GOT3 (cell line): ENCODE measurements at places on chromosomes 1 and 21.

DNA sequence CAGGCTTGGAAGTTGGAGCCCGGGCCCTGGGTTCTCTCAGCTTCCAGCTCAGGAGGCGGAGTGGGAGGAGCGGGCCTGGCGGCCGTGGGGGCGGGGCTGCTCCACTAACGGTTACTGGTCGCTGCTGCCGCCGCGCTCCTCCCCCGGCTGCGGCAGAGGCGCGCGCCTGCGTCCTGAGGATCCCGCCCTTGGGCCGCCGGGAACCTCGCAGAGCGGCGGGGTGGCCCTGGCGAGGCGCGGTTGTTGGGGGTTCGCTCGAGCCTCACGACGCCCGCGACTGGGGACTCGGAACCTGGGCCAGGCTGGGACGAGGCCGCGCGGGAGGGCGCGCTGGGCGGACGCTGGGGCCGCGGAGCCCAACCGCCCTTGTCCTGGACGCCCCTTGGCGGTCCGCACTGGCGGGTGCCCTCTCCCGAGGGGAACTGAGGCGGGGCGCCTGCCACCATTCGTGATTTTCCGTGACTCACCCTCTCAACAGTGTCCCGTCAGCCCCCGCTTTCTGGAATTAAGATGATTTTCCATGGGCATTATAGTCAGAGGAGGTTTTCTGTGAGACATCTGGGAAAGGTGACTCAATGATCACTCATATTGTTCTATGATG, 34.1 kb downstream of the OR2G3 start:
- DNase-seq: no peak

DNA sequence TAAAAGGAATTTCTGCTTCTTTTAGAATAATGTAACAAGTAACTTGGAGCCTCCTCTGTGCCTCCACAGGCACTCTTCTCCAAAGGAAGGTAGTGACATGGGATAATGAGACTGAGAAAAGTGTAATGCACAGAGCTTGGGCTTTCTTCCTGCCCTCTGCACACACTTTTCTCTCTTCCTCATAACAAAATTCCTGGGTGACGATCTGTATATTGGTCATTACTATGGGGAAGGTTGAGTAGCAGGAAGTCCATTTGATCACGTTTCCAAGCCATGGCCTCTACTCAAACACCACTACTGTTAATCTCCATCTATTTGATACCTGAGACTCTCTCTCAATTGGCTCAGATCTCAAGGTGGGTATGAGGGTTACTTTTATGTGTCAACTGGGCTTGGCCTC, 113.9 kb downstream of the GRIK1 start:
- DNase-seq: no peak

- no peak for DNase-seq
These were observed 112.8 kb upstream of the ADAMTS5 start for GRCh38 chr21:27079636-27080240.

- no peak for DNase-seq
These were observed 88.9 kb downstream of the CD58 start for GRCh38 chr1:116481934-116482333.

GRCh38 chr1:244970236-244970743, 105.9 kb upstream of the HNRNPU start:
- peak; percentile 88 for DNase-seq

GRCh38 chr1:79373481-79374125, 367.1 kb upstream of the ADGRL4 start:
- DNase-seq: no peak

GRCh38 chr1:92310185-92310597, 11.3 kb downstream of the RPAP2 start:
- DNase-seq: no peak

DNA sequence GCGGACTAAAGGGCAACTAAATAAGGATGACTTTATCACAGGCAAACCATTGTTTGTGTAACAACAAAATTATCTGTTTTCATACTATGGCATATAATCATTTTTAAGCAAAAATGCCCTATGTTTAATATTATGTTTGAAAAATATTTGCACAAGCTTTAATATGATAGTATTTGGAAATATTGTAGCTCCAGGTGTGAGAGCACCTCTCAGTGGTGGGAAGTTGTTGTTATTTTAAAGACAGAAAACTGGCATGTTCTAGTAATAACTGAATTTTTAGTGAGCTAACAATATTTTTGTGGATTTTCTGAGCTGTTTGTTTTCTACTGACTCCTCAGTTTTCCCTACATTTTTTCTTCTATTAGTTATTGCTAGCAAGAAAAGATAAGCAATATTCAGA, 578.8 kb downstream of the KCNT2 start:
- DNase-seq: no peak

GRCh38 chr1:30816211-30817076, 58.9 kb upstream of the LAPTM5 start:
- no peak for DNase-seq

GRCh38 chr21:44360159-44360558, 6.7 kb downstream of the TRPM2 start:
- no peak for DNase-seq

- peak; percentile 11 for DNase-seq
These were observed 13.4 kb upstream of the NOS1AP start for GRCh38 chr1:162056043-162056442.

- DNase-seq: no peak
These were observed 24.4 kb upstream of the WDR26 start for GRCh38 chr1:224458996-224459395.

- DNase-seq: no peak
These were observed 63.7 kb upstream of the B3GALNT2 start for GRCh38 chr1:235567812-235568503.

DNA sequence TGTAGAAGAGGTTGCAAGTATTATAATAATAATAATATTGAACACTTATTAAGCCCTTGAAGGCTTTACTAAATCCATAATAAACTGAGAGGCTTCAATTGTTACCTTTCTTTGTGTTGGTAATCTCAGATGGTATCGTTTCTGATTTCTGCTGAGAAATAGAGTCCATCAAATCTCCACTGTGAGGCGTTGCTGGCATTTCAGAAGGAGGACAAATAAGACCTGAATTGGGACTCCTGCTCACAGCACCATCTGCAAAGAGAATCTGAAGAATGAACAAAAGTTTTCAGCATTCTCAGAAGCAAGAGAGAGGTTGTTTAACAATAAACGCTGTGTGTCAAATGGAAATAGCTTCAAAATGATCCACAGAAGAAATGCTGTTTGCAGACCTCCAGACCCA, 93.7 kb downstream of the WDR3 start:
- DNase-seq: no peak

GRCh38 chr1:94285031-94285654, 47.8 kb upstream of the ARHGAP29 start:
- DNase-seq: no peak

DNA sequence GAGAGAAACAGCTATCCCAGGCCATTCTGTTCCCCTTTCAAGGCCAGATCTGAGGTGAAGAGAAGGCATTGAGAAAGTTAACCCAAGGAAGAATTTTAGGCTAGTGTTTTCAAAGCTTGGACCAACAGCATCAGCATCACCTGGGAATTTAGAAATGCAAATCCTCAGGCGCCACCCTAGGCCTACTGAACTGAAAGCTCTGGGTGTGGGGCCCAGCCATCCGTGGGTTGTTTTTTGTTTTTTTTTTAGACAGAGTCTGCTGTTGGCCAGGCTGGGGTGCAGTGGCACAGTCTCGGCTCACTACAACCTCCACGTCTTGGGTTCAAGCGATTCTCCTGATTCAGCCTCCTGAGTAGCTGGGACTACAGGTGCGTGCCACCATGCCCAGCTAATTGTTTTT, 98.6 kb downstream of the RNF220 start:
- no peak for DNase-seq

DNA sequence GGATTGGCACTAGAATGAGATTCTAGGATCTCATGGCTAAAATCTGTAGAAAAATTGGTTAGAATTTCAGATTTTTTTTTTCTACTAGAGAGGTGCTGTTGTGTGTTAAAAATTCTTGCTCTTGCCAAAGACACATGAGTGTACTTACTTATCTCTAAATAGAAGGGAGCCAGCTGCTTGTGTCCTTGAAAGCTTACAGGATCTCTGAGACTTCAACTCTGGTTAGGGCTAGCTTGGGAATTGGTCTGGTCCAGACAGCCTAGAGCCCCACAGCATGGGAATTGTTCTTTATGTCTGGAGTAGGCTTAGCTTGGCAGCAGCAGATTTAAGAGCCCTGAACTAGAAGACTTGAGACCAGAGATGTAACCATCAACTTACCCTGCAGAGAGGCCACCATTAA, 37.3 kb downstream of the MACO1 start:
- no peak for DNase-seq

DNA sequence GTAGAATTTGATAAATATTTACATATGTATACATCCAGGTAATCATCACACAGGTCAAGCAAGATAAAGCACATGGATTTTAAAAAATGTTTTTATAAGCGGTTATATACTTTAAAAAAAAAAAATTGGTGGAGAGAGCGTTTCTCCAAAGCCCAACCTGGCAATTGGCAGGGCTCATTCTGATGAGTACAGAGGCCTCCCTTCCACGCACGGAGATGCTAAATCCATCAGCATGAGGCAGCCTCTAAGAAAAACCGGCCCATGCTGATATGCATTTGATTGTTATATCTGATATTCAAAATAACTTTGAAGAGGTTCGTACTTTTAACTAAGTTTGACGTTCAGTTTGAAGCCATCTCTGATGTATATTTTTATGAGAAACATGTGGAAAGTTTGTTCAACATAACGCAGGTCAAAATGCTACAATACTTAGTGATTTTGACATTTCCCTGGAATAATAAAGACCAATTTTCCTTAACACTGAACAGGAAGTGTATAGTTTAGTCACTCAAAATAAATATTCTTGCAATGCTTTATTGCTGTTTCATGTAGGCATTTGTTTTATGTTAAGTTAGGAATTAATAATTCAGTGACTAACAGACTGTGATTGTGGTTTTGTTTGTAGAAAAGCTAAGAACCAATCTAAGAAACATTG, 151.7 kb downstream of the NR5A2 start:
- DNase-seq: no peak

- no peak for DNase-seq
These were observed 613.5 kb downstream of the MATN1 start for GRCh38 chr1:30109853-30110252.

GRCh38 chr1:160354388-160354985, 11.3 kb downstream of the NCSTN start:
- no peak for DNase-seq

- no peak for DNase-seq
These were observed 62.6 kb upstream of the C1orf105 start for GRCh38 chr1:172357753-172358385.

DNA sequence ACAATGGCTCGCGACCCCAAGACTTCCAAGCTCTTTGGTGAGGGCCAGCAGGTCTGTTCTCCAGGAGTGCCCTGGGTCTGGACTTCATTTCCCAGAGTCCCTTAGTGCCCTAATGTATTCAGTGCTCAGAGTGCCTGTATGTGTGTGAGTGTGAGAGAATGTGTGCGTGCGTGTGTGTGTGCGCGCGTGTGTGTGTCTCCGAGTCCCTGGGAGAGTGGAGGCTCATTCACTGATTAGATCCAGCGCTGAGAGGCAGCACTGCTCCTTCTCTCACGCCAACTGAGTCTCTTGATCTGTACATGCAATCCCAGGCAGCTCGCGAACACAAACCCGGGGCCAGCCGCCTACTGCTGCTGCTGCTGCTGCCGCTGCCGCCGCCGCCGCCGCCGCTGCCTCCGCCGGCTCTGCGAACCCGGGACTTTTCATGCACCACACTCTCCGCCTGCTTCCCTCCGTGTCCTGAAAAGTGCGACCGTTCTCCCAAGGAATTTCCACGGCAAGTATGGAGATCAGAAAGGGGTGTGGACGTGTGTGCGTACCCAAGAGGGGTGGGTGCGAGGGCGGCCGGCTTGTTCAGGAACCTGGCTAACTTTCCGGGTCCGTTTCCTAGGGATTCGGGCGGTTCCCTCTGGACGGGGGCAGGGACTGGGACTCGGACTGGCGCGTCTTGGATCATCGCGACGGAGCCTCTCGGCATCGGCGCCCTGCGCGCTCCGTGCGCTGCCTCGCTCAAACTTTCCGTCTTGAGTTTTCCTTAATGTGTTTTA, at the start of gene RNF220:
TSS of gene RNF220 (plus strand) at position 225 of the 767 bp plus-strand sequence.
- peak; percentile 32 for DNase-seq

DNA sequence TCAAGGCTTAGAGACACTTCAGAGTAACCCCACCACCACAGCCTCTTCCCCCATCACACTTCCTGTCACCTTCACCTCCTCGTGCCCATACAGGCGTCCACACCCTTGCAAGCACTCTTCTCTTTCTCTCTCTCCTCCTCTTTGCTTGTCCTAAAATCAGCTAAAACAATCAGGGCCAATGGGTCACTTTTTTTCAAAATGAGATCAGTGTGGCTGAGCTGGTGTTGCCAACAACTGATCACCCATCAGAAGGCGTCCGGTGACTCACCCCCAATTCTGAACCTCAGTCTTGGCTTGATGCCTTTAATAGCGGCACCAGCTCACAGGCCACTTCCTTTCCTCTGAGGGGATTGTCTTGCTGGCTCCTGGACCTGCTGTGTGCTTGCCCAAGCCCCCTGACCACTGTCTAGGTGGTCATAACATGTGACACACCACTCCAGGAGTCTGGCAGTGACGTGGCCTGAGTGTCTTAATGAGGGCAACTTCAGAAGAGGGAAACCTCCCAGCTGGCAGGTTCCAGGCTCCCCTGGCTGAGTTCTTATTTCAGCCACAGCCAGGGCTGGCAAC, 1.6 kb downstream of the DRAXIN start:
- peak; percentile 29 for DNase-seq

DNA sequence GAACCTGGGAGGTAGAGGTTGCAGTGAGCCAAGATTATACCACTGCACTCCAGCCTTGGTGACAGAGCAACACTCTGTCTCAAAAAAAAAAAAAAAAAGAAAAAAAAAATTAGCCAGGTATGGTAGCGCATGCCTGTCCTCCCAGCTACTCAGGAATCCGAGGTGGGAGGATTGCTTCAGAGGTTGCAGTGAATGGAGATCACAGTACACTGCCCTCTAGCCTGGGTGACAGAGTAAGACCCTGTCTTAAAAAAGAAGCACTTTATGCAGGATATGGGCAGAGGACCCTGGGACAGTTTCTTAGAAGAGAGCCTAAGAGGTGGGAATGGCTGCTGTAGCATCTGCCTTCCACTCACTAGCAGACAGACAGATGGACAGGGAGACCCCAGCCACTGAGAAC, 23.0 kb downstream of the IQGAP3 start:
- no peak for DNase-seq

DNA sequence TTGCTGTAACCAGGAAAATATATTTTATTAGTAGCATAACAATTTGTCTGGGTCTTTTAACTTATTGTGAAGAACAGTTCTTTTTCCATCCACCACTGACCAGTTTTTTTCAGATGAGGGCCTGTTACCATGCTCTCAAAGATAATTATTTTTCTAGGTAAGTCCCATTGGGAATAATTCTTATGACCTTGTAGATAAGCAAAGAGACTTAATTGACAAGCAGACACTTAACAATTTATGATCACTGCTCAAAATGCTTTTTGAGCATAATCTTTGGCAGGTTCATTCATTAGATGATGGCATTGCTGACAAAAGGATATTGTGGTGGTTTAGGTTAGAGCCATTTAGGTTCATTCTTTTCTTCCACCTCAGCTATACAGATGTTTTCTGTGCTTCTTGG, 6.6 kb downstream of the SNX27 start:
- DNase-seq: no peak

- no peak for DNase-seq
These were observed 3.5 kb downstream of the SYTL1 start for GRCh38 chr1:27345272-27345671.
